ENCODE measurements at places on chromosomes 2 and 18.

- DNase-seq: no peak
These were observed 11.5 kb downstream of the CD226 start for GRCh38 chr18:69936191-69936558.

DNA sequence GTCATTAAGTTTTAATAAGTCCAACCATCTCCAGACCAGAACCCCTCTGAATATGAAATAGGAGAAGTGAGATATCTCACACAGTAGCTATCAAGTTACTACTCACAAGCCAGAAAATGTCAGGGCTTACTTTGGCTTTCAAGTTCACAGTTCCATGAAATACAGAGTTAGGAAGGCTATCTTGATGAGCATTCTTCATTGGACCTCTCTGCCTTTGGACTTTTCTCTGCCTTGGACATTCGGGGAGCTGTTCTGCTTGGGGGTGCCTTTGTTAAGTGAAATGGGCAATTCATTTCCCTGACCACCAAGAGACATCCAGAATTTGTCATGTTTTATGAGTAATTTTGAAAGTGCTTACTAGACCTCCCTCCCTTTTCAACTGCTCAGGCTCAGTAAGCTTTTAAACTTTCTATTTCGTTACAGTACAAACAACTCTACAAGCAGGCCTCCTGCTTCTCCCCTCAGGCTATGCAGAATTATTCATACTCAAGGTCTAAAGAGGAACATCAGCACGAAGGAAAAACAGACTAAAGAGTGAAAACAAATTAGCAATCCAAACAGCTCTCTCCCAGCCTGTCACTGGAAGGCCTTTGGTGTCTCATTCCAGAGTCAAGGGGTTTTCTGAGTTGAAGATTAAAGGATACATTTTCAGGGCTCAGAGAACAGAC, 95.3 kb downstream of the MREG start:
- DNase-seq: peak; percentile 17

DNA sequence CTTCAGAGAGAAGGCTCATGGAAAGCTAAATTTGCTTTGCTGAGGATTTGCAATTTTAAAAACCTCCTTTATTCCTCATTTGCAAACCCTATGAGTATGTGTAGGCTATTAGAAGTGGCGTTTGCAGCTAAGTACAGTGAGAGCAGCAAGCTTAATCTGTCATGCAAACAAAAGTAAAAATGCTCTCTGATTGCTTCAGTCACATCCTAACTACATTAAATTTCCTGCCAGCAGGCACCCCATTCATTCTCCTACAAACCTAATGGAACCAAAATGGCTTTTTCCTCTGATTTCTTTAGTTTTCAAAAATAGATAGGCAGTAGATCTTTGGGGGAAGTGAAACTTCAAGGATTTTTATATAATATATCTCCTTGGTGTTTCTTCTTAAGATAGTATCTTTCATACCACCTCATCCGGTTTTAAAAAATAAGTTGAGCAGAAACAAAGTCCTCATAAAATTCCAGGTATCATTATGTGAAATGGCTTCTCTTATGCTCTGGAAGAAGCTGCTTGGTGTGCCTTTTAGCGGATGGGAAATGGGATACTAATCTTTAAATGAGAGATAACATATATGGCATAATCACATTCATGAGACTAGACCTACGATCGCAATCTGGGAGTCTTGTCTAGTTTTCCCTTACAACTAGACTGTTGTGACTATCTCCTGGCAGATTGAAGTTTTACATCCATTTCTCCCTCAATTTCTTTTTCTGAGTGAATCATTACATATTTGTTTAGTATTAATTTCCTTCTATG, 49.1 kb downstream of the CLIP4 start:
- peak; percentile 51 for DNase-seq

- DNase-seq: no peak
These were observed 1.3 kb upstream of the FIGN start for GRCh38 chr2:163737190-163737439.

DNA sequence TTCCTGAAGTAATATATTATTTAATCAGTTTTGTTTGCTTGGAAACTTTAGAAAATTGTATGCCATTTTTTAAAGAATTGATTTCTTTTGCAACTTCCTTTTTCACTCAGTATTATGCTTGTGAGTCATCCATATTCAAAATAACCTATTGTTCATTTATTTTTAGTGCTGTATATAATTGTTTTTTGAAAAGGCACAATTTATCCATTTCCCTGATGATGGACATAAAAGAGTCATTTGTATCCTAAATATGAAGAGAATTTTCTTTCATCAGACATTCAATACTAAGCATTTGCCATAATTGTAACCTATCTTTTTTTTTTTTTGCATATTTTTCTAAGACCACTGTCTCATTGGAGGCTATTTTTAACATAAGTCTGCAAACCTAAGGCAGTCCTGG, 134.1 kb upstream of the SERPINE2 start:
- DNase-seq: no peak

DNA sequence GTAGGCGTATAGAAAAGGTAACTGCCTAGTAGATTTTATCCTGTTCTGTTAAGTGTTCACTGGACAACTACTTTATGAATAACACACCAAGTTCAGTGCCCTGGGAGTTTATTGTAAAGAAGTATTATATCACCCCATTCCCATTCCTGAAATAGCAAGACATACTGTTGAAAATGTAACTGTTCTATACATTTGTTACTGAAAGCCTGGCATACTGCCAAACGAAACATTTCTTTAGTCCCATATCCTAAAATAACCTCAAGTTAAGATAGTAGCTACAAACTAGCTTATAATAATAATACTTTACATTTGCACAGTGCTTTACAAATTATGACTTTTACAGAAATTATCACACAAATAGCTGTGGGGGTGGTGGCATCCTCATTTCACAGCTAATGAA, 25.1 kb downstream of the SPDYA start:
- peak; percentile 2 for DNase-seq

DNA sequence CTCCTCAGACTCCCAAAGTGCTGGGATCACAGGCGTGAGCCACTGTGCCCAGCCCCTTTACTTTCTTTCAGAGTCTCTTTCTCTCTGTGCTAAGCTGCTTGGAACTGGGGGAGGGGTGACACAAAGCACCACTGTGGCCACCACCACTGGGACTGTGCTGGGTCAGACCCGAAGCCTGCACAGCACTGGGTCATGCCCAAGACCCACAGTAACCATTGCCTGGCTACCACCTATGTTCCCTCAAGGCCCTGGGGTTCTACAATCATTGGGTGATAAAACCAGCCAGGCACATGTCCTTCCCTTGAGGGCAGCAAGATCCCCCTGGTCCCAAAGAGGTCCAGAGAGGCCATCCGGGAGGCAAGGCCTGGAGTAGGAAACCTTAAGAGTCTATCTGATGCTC, 9.1 kb upstream of the CAB39 start:
- DNase-seq: no peak

- no peak for DNase-seq
These were observed 3.2 kb downstream of the CRACDL start for GRCh38 chr2:98932778-98933343.

DNA sequence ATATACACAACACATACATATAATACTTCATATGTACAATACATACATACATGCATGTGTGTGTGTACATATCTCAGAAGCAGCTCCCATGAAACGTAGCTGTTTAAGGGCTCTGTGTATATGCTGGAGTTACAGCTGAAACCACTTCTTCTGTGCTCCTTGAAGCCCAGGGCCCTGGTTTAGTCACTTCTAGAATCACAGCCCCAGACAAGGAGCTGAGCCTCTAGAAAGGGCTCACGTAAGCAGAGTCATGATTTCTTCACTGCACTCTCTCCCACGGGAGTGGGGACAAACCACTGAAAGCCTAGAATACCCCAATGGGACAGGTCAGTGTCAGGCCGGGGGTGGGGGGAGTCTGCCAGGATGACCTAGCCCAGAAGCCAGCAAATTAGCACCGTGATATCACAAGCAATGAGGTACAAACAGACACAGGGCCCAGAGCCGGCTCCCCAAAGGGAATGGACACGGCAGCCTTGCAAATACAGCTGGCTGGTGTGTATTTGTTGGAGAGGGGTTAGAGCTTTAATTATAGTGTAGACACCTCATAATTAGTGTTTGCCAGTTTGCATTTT, 90.3 kb downstream of the C1QL2 start:
- DNase-seq: no peak

- no peak for DNase-seq
These were observed 90.3 kb downstream of the TACR1 start for GRCh38 chr2:75108937-75109482.

- no peak for DNase-seq
These were observed 145.4 kb upstream of the PGAP1 start for GRCh38 chr2:197071790-197072436.

Data from brain (organoid and tissue), 16 donors.